ENCODE measurements at places on chromosomes 16 and 17.

- DNase-seq = no peak
Observed at GRCh38 chr17:76812263-76812662, 55.9 kb upstream of the MGAT5B start.

DNA sequence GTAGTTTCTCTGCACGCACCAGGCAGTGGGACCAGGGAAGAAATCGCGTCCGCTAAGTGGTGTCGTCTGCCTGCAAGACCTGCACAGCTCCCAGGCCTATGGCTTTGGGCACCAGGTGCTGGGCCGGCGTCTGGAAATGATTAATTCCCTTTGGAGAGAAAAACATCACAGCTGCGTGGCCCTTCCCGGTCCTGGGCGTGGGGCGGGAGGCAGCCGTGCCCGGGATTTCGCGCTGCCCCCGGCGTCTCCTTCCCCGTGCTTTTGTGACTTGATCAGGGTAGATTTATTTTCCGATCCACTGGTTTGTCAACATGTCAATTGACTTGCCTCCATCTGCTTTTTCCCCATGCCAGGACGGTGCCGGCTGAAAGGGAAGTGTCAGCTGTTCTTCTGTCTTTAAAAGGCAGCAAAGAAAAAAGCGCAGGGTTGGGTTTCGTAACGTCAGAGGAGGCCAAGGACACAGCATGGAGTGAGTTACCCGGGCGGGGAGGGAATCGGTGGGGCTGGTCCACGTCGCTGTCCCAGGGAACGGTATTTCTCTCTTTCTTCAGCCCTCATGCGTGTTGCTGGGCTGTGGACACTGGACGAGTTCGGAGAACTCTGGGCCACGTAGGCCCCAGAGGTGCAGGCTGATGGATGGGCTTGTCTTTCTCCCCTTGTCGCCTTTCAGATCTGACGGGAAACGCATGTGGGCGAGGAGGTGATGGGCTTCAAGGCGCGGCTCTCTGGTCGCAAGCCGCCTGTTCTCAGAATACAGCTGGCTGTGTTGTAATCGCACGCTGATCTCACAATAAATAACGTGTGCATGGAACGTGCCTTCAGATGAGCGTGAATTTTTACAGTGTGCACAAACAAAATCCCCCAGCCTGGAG is 188.1 kb upstream of the ZNF469 start:
- no peak for DNase-seq

GRCh38 chr17:75564195-75564594 is 23.4 kb upstream of the MYO15B start:
- no peak for DNase-seq

- DNase-seq = no peak
Observed at GRCh38 chr16:10548404-10548803, 32.0 kb downstream of the EMP2 start.

GRCh38 chr17:5431949-5432556 is 6.9 kb downstream of the C1QBP start:
- DNase-seq = no peak

- DNase-seq = no peak
Observed at GRCh38 chr17:29572691-29573557, 4.4 kb downstream of the TP53I13 start.

DNA sequence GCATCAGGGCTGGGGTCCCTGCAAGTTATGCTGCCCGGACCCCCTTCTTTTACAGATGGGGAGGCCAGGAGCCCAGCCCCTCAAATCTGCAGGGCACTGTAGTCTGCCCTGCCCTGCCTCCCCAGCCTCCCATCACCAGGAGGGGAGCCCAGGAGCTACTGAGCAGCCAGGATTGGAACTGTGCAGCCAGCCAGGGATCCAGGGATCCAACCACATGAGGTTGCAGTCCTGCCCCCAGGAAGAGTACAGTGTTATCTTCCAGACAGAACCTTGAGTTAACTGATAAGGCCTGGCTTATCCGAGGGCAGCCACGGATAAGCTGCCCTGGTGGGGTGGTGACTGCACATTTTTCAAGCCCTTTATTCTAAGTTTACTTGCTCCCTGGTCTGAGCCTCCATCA is 11.4 kb upstream of the NDRG4 start:
- no peak for DNase-seq

DNA sequence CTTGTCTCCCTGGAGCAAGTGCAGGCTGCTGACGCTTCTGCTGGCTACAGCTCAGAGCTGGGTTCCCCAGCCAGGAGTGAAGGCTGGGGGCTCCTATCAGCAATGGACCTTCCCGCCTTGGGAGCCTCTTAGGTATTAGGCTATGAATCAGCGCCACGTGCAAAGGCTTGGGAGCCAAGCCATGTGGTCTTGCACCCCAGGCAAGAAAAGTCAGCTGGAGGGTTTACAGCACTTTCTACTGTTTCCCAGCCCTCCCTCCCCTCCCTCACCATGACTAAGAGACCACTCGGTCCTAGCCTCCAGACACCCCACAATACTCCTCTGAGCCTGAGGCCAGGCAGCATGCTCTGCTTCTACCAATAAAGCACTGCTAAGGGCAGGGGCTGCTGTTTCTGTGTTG is 12.3 kb downstream of the EPX start:
- no peak for DNase-seq
